ENCODE measurements at places on chromosomes 13 and 19.

DNA sequence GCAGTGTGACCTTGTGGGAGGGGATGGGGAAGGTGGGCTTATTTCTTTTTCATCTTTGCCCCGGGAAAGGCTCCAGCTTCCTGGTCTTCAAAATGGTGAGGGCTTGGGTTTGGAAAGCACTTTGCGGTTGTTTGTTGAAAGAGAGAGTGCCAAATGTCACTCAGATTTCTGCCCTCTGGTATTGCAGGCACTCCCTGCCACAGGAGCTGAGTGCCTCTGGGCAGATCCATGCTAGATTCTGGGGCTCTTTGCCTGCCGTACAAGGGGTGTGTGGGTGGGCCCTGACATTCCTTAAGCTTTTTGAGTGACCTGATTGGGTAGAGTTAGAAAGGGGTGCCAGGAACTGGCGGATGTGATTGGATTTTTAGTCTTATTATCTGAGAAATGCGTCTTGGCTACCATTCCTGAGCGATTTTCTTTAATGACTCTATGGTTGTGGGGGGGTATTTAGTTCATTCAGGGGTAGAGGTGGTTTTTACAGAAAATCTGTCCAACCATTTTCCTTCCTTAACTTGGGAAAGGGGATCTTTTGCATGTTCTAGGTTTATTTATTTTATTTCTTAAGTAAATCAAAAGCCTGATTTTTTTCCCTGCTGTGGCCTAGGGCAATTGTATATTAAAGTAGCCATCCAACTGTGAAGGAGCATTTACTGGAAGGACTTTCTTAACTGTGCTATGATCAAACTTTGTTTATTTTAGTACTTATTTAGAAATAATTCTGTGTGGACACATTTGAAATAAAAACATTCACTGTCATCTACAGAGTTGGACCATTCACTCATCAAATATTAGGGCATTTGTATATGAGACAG, 3.2 kb downstream of the ARHGAP35 start:
- DNase-seq, result no peak

- no peak for DNase-seq
Observed at GRCh38 chr13:109706015-109706715, 80.2 kb downstream of the IRS2 start.

GRCh38 chr13:28349371-28349770, 145.6 kb downstream of the FLT1 start:
- no peak for DNase-seq

DNA sequence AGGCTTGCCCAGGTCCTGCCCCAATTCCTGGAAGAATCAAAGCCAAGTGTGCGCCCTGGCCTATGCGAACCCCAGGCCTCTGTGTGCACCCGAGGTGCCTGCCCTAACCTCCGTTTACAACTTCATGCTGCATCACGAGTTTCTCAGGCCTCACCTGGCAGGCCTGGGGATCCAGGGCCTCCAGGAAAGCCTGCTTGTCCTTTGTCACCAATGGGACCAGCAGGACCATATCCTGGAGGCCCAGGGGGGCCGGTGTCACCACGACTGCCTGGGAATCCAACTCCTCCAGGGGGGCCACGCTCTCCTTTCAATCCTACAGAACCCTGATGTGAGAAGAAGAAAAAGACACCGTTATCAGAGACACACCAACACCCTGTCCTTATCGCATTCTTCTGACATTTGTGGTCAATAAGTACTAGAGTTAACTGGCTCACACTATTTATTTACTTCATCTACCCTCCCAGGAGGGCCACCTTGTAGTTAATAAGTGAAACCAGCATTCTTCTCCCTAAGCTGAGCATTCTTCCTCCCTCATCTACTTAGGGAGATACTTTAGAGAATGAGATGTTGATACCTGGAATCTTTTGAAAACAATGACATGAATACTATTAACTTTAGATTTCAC, 120.6 kb downstream of the COL4A1 start:
- DNase-seq, result no peak

DNA sequence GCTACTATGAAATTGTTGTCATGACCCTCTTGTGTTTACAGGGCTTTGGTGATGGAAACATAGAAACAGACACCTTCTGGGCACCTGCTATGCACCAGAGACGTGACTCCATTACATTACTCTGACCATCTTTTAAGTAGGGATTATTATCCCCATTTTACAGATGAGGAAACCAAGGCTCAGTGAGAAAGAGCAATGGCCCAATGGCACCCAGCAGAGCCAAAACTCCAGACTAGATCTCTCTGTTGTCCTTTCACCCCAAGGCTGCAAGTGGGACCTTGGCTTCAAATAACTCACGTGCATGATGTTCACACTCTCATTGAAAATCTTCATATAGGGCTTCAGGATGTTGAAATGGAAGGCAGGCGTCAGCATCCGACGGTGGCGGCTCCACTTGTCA, 5.9 kb downstream of the CYP4F2 start:
- DNase-seq, result no peak

Data from foreskin keratinocyte (primary cell).